Calu3 (cell line): ENCODE measurements at places on chromosomes 2 and 18. TPM values are rescaled to one million over a fixed set of nuclear protein-coding genes. Genes with fewer than 3 reads are reported as not detected.

C2orf72 gene
- total RNA-seq: 0.66 and 0.83 TPM in 2 replicates

CFAP221 gene
- 9.5 and 10.0 TPM in 2 replicates for total RNA-seq

ANKRD30B gene
- total RNA-seq: not detected in 2 replicates

SLC14A1 gene
- total RNA-seq: not detected in 2 replicates

OXER1 gene
- 0.27 and 0.59 TPM in 2 replicates for total RNA-seq

CUL3 gene
- 81.1 and 89.3 TPM in 2 replicates for total RNA-seq

CFAP65 gene
- total RNA-seq: 0.68 and 1.3 TPM in 2 replicates

LANCL1 gene
- total RNA-seq: 36.3 and 37.1 TPM in 2 replicates

RAB27B gene
- total RNA-seq: 38.3 and 60.6 TPM in 2 replicates

AAK1 gene
- 46.7 and 60.1 TPM in 2 replicates for total RNA-seq

- peaks cover 18% of the 10 kb centered on the region for H3K4me1 ChIP-seq
- H3K27ac ChIP-seq: peak overlapping the region; percentile 55
- DNase-seq: peak; percentile 49
- H3K4me3 ChIP-seq: peak overlapping the region; percentile 35
- no peaks in the 10 kb centered on the region for H3K27me3 ChIP-seq
- H3K36me3 ChIP-seq: peaks cover 20% of the 10 kb centered on the region
Observed at GRCh38 chr2:20438334-20439192, 8.3 kb upstream of the RHOB start.

- no peaks in the 10 kb centered on the region for H3K27me3 ChIP-seq
- H3K36me3 ChIP-seq: no peaks in the 10 kb centered on the region
- H3K27ac ChIP-seq: no peak overlapping the region
Observed at GRCh38 chr18:63126134-63127069, 193.2 kb downstream of the BCL2 start.

DNA sequence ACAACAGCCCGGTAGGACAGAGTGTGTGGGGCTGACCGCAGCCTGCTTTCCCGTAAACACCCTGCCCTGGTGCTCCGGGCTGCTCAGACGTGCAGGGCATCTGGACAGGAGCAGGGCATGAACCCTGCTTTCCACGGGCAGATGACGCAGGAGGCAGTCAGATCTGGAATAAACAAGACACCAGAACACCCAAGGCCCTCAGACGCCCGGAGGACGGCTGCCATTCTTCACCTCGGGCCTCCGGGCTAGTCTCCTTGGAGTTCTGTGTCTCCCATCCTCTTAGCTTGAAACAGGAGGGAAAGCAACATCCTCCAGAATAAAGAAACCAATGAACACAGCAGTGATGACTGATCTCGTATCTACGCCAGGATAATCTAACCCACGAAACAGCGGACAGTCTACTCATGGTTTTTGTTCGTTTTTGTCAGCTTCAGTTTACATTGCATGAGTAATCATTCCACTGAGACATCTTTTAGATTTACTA, 7.3 kb downstream of the PXDN start:
- H3K36me3 ChIP-seq: no peaks in the 10 kb centered on the region
- H3K4me1 ChIP-seq: no peaks in the 10 kb centered on the region
- H3K27me3 ChIP-seq: no peaks in the 10 kb centered on the region
- no peak for DNase-seq
- no peak overlapping the region for H3K27ac ChIP-seq

DNA sequence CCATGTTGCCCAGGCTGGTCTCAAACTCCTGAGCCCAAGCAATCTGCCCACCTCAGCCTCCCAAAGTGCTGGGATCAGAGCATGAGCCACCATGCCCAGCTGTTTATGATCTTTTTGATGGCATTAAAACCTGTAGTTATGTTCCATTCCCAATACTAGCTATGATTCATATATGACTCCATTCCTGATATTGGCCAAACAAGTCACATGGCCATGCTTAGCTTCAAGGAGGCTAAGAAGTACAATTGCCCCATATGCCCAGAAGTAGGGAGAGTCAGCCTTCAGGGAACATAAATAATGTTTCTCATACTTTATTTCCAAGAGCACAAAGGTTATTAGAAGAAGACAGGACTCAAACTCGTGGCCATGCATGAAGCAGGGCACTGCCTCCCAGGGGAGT, 132.4 kb upstream of the RAB6C start:
- H3K27ac ChIP-seq: no peak overlapping the region
- no peaks in the 10 kb centered on the region for H3K36me3 ChIP-seq
- no peaks in the 10 kb centered on the region for H3K27me3 ChIP-seq
- H3K4me1 ChIP-seq: no peaks in the 10 kb centered on the region
- no peak for DNase-seq

DNA sequence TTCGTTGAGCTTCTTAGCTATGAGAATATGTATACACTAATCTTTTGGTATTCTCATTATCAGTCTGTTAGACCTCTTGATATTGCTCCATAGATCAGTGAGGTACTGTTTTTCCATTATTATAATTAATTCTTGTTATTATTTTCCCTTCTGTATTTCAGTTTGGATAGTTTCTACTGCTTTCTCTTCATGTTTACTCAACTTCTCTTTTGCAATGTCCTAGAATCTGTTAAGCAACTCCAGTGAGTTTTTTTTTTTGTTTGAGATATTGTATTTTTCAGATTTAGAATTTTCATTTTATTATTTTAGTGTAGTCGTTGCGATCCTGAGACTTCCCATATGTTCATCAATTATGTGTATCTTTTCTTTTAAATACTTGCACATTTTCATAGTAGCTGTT, 260.8 kb downstream of the SETBP1 start:
- DNase-seq: no peak
- no peak overlapping the region for H3K4me3 ChIP-seq
- no peak overlapping the region for H3K27ac ChIP-seq
- no peaks in the 10 kb centered on the region for H3K27me3 ChIP-seq
- peaks cover 22% of the 10 kb centered on the region for H3K4me1 ChIP-seq
- no peaks in the 10 kb centered on the region for H3K36me3 ChIP-seq

GRCh38 chr2:216385478-216385877, 13.2 kb upstream of the MARCHF4 start:
- H3K36me3 ChIP-seq: no peaks in the 10 kb centered on the region
- H3K4me3 ChIP-seq: no peak overlapping the region
- H3K27ac ChIP-seq: no peak overlapping the region

- no peak overlapping the region for H3K4me3 ChIP-seq
- peaks cover 11% of the 10 kb centered on the region for H3K4me1 ChIP-seq
- H3K27ac ChIP-seq: no peak overlapping the region
- DNase-seq: no peak
- no peaks in the 10 kb centered on the region for H3K27me3 ChIP-seq
Observed at GRCh38 chr2:160731856-160732255, 238.2 kb upstream of the RBMS1 start.

DNA sequence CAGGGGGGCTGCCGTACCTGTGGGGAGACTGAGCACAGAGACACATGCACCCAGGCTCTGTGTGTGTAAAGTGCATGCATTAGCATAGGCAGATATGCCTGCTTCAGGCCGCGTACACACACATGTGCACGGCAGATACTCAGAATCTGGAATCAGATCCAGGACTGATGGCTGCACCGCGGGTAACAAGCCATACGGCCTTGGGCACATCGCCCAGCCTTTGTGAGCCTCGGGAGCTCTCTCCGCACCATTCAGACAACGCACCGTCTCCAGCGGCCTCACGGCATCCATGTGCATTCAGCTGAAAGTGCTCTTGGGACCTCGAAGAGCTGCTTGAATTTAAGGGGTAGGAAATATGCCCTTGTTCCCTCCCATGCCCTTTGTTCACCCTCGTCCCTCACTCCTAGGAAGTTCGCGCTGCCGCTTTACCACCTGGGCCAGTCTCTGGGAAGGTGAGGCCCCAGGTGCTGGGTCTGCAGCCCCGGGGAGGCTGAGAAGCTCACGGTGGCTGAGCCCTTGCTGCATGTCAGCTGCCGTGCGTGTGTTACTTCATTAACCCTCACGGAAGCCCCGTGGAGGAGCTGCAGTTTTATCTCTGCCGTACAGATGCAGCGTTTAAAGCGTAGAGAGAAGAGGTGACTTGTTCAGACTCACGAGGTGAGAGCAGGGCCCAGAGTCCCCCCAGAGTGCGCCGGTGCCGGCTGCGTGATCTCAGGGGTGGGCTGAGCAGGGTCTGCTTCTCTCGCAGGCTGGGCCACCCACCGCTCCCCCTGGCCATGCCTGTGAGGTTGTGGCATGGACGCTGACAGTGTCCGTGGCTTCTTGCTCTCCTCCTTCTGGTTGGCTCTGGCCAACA, 377.7 kb upstream of the MYT1L start:
- no peak for DNase-seq
- no peak overlapping the region for H3K27ac ChIP-seq
- no peaks in the 10 kb centered on the region for H3K4me1 ChIP-seq
- H3K4me3 ChIP-seq: no peak overlapping the region
- peaks cover 13% of the 10 kb centered on the region for H3K27me3 ChIP-seq

GRCh38 chr2:6863792-6864191, 1.9 kb downstream of the CMPK2 start:
- H3K4me3 ChIP-seq: no peak overlapping the region
- no peak overlapping the region for H3K27ac ChIP-seq
- H3K27me3 ChIP-seq: no peaks in the 10 kb centered on the region
- peaks cover 9% of the 10 kb centered on the region for H3K36me3 ChIP-seq
- no peak for DNase-seq

DNA sequence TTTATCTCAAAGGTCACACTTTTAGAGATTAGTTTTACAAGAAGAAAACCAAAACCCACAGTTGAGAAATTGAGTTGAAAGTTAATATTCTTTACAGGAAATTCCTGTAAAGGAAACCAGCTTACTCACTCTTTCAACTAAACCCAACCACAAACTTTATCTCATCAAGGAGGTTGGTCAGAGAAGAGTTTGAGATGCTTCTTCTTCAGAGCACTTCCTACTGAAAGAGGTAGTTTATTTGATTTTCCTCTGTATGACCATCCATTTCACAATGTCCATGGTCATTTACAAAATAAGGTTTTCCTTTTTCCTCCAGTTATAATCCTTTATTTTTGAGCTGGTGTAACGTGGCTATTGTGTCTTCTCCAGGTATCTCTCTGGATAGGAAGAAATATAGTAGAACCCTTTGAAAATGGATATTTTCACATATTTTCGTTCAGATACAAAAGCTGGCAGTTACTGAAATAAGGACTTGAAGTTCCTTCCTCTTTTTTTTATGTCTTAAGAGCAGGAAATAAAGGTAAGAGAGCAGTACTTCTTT, 4.5 kb upstream of the IL18RAP start:
- H3K4me1 ChIP-seq: no peaks in the 10 kb centered on the region
- H3K27me3 ChIP-seq: peaks cover 46% of the 10 kb centered on the region
- H3K27ac ChIP-seq: no peak overlapping the region
- no peak for DNase-seq
- no peaks in the 10 kb centered on the region for H3K36me3 ChIP-seq
- no peak overlapping the region for H3K4me3 ChIP-seq

GRCh38 chr2:64787698-64788097, 134.0 kb upstream of the SERTAD2 start:
- no peak for DNase-seq
- H3K4me3 ChIP-seq: no peak overlapping the region
- H3K27ac ChIP-seq: no peak overlapping the region
- no peaks in the 10 kb centered on the region for H3K27me3 ChIP-seq
- H3K36me3 ChIP-seq: no peaks in the 10 kb centered on the region

DNA sequence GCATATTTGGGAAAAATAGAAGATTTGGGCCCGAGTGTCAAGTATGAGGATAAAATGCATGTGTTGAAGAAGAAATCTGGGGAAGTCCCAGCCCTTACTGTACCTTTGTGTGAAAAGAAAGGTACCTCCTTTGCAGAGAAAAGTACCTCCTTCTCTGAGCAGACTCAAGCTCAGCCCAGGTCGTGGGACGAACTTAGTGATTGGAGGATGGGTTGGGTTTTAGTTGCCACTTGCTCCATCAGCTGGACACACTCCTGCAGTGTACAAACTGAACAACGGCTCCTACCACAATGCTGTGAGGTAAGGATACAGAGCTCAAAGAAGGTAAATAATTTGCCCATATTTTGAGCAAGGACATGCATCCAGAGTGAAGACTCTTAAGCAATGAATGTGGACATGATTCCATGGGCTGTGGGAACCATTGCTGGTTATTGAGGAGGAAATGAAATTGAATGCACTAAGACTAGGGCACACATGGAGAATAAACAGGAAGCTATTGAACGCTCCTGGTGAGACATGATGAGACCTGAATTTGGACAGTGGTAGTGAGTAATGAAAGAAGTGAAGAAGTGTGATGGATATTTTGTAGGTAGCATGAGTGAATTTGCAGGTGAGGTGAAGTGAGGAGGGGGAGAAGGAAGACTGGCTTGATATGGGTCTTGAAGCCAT, 49.8 kb upstream of the IL1RL1 start:
- H3K36me3 ChIP-seq: no peaks in the 10 kb centered on the region
- H3K4me3 ChIP-seq: no peak overlapping the region
- H3K4me1 ChIP-seq: peaks cover 22% of the 10 kb centered on the region
- no peaks in the 10 kb centered on the region for H3K27me3 ChIP-seq

- no peak for DNase-seq
- H3K27ac ChIP-seq: peak overlapping the region; percentile 11
- H3K36me3 ChIP-seq: no peaks in the 10 kb centered on the region
- no peak overlapping the region for H3K4me3 ChIP-seq
- H3K4me1 ChIP-seq: peaks cover 56% of the 10 kb centered on the region
Observed at GRCh38 chr2:37656512-37657423, 14.7 kb downstream of the CDC42EP3 start.
